ENCODE measurements at places on chromosomes 3 and 15.

- no peak for DNase-seq
Measured at GRCh38 chr3:192825657-192826200, 91.9 kb downstream of the MB21D2 start.

DNA sequence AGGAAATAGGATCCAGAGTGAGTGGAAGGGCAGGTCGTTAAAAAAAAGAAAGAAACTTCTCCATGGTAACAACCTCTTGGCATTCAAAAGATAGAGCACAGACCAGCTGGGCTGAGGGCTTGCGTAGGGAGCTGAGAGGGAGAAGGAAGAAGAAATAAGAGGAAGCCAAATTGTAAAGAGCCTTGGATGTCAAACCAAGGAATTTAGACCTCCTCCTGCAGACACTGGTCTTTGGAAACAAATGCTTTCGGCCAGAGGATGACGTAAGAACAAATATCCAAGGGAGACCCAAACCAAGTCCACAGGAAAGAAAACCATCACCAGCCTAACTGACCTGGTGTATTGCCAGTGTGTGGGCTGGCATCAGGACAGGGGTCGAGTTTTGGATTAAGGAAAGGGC lies 155.2 kb downstream of the UACA start:
- no peak for DNase-seq

DNA sequence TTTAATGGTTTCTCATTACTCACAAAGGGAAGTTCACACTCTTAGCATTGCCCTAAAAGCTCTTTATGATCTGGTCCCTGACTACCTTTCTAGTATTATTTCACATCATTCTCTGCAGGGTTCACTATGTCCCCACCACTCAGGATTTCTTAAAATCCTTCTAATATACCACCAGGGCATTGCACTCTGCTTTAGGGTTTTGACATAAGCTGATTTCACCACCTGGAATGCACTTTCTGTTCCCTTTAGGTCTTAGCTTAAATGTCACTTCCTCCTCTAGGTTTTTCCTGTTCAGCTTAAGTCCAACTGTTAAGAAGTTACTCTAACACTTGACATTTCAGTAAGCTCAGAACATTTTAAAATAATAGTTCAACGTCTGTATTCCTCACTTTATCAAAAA lies 81.7 kb downstream of the HCN4 start:
- no peak for DNase-seq

DNA sequence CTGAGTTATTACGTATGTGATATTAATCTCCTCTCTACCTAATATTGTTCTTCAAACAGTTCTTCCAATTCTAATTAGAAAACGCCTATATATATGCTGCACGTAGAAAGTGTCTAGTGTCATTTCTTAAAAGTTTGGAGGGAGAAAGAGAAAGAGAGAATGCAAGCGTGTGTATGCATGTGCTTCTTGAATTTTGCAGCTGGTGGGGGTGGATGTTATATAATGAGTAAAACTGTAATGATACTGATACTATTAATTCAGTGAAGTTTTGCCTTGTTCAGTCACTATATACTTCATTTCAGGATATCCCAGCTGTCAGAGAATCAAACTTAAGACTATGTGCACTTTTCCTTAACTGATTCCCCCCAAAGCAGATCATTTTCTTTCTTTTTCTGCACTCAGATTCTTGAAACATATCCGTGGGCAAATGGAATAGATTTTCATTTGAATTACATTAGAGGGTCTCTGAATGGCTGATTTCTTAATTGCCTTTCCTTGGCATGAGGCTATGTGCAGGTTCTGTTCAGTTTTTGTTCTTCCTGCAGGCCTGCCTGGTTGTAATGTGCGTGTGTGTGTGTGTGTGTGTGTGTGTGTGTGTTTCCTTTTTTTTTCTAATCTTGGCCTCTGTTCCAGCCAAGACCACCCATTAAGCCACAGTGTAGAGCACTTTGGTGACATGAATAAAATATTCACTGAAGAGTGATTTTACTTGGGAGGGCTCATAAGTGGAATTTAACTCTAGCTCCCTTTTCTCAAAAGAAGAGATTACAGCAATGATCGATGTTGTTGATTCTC lies 617.5 kb downstream of the RBMS3 start:
- no peak for DNase-seq

DNA sequence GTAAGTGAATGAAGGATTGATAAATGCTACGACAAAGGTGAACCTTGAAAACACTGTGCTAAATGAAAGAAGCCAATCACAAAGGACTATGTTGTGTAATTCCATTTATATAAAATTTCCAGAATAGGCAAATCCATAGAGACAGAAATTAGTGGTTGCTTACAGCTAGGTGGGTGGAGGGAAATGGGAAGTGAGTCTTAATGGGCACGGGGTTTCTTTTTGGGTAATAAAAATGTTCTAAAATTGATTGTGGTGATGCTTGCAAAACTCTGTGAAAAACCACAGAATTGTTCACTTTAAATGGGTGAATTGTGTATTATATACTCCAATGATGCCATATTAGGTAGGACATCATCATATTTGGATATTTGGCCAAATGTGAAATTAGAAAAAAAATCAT lies 20.9 kb upstream of the TEX9 start:
- no peak for DNase-seq

DNA sequence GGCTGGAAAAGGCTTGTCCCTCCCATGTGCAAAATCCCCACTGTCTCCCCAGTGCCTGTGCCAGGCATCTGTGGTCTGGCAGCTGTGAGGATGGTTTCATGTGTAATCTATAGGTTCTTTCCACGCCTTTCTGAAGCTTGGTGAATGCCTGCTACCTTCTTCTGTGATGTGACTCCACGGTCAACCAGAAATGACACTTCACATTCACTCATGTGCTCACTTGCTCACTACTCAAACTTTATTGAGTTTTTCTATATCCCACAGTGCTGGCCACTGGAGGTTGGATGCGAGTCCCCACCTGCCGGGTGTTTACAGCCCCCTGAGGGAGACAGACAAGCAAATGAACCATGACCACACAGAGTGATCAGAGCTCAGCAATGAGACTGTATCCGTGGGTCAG lies 27.9 kb upstream of the TLE3 start:
- no peak for DNase-seq

DNA sequence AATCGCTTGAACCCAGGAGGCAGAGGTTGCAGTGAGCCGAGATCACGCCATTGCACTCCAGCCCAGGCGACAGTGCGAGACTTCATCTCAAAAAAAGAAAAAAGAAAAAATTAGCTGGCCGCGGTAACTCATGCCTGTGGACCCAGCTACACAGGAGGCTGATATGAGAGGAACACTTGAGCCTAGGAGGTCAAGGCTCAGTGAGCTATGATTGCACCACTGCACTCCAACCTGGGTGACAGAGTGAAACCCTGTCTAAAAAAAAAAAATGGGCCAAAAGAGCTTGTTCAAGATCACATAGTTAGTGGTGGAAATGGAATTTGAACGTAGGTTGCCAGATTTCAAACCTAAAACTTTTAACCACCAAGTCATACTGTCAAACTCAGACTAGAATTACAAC lies 46.2 kb upstream of the PPP4R2 start:
- no peak for DNase-seq

- no peak for DNase-seq
Measured at GRCh38 chr3:9064850-9065249, 101.6 kb upstream of the RAD18 start.

- DNase-seq, result peak; percentile 55
Measured at GRCh38 chr3:197501879-197502620, 53.7 kb downstream of the BDH1 start.

DNA sequence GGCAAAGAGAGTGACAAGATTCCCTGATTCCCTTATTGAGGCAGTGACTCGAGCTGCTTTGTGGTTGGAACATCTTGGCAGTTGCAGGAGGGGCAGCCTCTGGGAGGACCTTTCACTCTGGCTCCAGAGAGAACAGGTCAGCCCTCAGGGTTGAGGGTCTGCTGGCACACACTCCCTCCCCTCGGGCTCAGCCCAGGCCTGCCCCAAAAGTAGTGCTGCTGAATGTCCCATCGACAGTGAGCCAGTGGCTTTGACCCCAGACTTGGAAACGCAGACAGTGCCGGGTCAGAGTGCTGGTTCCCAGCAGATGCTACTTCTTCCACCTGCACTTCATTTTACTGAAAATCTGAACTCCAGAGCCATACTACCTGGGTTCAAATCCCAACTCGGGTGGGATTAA lies 25.6 kb upstream of the ATP2B2 start:
- DNase-seq, result no peak

- DNase-seq, result no peak
Measured at GRCh38 chr3:150248116-150248887, 159.8 kb upstream of the TSC22D2 start.

DNA sequence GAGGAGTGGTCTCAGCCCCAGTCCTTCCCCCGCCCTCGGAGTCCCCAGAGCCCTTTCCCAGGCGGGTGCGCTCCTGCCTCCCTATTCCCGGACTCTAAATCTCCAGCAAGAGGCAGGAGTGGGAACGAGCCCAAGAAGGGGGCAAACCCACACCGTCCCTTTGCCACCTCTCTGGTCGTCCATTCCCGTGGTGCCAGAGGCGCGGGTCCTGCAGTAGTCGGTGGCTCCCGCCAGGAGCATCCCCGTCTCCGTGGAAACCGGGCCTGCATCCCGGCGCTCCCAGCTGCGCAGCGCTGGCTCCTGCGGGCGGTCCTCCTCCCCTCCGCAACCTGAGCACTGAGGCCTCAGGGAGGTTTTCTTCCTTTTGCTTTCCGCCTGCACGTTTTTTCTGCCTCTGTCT lies 44.8 kb downstream of the LHFPL4 start:
- DNase-seq, result no peak

DNA sequence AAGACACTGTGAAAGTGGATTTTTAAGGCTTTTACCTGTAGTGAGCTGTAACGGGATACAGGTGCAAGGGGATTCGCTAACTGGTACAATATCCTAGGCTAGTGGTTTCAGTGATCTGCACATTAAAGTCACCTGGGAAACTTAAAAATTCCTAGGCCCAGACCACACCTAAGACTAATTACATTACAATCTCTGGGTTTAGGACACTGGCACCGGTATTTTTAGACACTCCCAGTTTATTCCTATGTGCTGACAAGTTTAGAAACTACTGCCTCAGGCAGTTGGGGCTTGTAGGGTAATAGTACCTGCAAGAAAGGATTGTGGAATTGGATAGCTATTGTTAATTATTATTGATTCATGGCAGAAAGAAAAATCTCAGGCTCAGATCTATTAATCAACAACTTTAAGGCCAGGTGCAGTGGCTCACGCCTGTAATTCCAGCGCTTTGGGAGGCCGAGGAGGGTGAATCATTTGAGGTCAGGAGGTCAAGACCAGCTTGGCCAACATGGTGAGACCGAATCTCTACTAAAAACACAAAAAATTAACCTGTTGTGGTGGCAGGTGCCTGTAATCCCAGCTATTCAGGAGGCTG lies 50.4 kb upstream of the CASR start:
- no peak for DNase-seq

DNA sequence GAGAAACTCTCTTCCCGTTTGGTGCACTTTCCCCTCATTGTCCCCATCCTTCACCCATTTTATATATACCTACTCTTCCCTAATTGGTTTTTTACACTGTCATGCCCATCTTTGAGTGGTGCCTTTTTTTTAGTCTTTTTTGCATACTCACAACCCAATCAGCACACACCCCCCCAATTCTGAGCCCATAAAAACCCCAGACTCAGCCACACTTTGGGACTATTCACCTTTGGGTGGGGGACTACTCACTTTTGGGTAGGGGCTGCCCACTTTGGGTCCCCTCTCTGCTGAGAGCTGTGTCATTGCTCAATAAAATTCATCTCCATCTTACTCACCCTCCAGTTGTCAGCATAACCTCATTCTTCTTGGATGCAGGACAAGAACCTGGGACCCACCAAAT lies 30.1 kb upstream of the MTMR14 start:
- DNase-seq, result no peak

- DNase-seq, result no peak
Measured at GRCh38 chr3:134228479-134228878, 22.2 kb downstream of the RYK start.

DNA sequence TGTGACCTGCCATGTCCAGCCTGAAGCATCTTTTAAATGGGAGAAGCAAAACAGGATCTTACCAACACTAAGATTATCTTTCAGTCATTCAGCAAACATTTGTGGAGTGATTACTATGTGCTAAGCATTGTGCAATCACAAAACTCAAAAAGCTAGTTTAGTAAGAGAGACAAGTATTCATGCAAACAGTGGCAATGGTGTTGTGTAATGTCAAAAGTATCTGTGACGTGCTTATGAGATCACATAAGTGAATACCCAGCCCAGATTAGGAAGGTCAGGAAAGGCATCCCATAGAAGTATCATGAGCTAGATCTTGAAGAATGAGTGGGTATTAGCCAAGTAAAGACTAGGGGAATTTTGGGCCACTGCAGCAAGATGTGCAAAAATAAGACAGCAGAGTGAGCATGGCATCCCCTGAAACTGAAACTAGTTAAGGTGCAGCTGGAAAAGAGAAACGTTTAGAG lies 32.1 kb downstream of the SEC62 start:
- no peak for DNase-seq

DNA sequence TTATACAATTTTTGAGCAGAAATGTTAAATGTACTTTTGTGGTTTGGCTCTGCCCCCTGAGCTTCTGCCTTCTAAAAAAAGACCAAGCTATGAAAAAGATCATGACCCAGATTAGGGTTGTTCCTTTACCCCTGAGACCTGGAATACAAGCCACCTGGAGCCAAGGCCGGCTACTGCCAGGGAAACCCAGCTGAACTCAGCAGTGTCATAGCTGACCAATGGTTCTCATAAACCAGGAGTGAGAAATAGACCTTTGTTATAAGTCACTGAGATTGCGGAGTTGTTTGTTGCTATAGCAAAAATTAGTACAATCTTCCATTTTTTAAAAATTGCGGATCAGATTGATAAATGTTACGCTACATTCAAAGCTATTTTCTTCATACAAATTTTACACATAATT lies 1261.7 kb downstream of the ROBO1 start:
- DNase-seq, result no peak

DNA sequence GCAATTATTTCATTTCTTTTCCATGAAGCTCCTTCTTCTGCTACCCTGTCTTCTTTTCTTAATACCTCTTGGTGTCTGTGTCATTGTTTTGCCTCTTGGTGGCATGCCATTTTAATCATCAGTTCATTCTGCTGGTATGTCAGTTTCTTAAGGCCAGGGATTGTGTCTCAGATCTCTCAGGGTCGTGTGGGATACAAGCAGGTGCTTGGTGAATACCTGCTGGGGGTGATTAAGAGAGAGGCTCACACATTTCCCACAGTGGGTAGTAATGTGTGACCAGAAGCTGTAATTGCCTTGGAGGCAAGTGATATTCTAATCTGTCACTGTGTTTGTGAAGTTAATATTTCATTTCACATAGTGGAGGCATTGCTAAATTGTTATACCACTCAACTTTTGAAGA lies 361.4 kb upstream of the TRIM42 start:
- no peak for DNase-seq

DNA sequence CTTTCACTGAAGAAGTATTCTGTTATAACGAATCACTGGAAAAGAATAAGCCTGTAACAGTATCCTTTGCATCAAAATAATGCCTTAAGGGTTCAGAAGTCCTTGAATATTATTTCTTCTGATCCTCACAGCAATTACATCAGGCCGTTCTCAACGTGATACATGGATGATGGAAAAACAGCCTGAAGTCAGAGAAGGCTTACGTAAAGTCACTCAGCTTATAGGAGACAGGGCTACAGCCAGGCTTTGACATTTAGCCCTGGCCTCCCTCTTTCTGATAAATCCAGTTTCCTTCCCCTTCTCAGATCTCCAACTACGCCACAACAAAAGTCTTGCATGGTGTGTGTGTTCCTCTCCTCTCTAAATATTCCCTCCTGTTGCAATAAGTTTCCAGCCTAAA lies 131.9 kb downstream of the ANO10 start:
- no peak for DNase-seq
